Neural progenitor cell (in vitro differentiated cells): ENCODE measurements at places on chromosomes 7 and 10. TPM values are rescaled to one million over a fixed set of nuclear protein-coding genes. Genes with fewer than 3 reads are reported as not detected.
A peak's percentile ranks its signal among the peaks of the same experiment; 100 is the strongest.

GRCh38 chr10:51878695-51879094, 179.3 kb upstream of the CSTF2T start:
- DNase-seq = no peak

DNA sequence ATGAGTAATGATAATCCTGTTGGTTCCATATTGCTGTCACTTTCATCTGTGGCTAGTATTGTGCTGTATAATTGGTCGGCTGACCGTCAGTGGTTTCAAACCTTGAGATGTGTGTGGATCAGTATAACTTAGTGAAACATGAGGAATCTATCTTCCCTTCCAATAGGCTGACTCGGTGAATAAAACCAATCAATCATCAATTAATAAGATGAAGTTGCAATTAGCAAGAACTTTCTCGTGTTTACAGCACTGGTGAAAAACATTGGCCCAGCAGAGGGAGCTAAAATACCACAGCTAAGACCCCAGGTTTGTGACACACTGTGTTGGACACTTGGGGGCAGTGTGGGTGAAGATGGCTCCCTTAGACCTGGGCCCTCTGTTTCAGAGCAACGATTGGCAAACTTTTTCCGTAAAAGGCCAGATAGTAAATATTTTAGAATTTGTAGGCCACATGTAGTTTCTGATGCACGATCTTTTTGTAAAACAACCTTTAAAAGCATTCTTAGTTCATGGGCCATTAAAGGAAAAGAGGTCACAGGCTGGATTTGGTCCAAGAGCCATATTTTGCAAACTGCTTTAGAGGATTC, 47.8 kb downstream of the STRA8 start:
- DNase-seq = peak; percentile 92

DNA sequence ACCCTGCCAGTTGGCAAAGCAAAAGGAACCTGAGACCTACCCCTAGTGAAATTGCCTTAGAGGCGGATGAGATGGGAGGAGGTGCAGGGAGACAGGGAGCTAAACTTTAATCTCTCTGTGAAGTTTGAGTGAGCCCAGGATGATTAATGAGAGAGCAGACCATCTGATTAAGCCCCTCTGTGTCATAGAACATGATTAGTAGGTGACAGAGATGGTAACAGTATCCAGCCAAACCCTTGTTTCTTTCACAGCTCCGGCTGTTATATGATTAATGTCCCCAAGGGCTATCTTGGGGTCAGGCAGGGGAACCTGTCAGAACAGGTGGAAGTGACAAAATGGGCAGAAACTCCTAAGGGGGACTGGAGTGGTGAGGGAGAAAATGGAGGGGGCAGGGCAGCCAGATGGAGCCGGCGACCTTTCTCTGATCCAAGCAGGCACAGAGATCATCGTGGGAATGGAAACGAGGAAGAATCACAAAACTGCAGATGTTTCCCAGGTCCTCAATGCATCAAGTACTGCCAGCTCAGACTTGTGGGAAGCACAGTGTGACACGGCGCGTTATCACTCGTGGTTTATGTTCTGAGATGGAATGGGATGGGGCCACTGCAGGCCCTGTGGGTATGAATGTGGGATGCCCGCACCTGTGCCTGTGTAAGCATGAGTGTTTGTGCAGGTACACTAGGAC, 684.2 kb downstream of the LRMDA start:
- DNase-seq = no peak

DNA sequence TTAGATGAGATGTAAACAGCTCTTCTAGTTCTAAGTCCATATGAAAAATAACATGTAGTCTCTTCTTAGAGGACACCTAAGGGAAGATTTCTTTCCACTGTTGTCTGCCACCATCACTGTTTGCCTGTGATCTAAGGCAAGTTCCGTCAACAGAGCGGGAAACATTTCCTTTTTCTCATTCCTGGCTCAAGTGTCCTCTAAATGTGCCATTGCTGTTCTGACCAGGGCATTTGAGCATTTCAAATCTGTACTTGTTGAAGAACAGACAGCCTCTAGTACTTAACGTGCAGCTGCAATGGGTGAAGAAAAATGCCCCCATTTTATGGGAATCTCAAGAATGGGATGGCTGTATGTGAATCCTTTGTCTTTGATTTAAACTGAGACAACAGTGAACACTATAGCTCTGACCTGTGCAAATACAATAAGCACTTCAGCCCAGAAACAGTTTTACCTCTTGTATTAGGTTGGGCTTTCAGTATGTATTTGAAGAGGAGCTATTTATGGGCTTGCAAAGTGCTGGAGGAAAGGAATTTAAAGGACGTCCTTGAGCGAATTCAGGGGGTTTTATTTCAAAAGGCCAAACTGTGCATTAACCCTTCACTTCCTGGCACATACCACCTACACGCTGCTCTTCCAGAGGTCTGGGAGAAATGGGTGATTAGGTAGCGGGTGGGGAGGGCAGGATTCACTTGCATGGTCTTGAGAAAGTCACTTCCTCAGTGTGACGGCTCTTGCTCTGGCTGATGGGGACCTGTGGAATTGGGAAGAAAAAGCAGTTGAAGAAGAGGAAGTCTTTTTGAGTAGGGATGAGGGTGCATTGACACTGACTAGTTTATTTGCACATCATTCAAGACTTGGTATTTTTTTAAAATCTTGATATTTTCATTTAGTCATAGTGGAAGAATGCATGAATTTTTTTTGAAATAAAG, 66.1 kb downstream of the THNSL1 start:
- DNase-seq = no peak

Gene FFAR4
- total RNA-seq = 0.04 and 0.06 TPM in 2 replicates

- DNase-seq = no peak
Measured at GRCh38 chr10:34526186-34526585, 288.9 kb downstream of the PARD3 start.

Gene KLF14
- total RNA-seq = not detected in 2 replicates

- DNase-seq = no peak
Measured at GRCh38 chr7:119664601-119665000, 608.4 kb upstream of the KCND2 start.

Gene ADAM22
- total RNA-seq = 10.7 and 13.7 TPM in 2 replicates

Gene CALCR
- 0.22 TPM in 1 of 2 replicates, not detected in the other for total RNA-seq

DNA sequence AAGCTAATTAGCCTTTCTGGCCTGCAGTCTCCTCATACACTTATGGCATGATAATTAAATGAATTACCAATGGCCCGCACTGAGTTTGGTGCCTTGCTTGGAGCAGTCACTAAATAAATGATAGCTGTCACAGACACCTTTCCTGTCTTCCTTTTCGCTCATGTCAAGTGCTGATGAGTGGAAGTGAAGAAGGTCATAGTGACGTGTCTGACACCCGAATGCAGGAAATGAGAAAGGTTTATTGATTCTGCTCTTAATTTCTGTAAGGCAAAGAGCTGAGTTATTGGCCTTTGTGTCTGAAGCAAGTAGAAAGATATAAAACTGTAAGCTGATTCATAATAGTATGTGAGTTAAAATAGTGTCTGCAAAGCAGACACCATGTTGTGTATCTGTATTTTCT, 13.2 kb upstream of the ESYT2 start:
- no peak for DNase-seq

- DNase-seq = no peak
Measured at GRCh38 chr7:158606129-158606528, 18.5 kb upstream of the PTPRN2 start.

Gene PNLIPRP3
- not detected in 2 replicates for total RNA-seq

- DNase-seq = no peak
Measured at GRCh38 chr7:50262916-50263690, 41.4 kb upstream of the IKZF1 start.

DNA sequence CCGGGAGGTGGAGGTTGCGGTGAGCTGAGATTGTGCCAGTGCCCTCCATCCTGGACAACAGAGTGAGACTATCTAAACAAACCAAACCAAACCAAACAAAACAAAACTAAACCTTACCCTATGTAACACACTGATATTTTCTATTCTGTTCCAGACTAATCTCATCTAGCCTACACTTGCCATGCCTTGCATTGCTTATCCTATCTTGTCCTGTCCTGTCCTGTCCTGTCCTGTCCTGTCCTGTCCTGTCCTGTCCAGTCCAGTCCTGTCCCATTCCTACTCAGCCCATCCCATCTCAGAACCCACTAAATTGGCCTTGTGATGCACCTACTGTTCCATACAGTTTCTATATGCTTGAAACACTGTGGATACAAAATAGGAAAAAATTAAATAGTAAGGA, 64.7 kb upstream of the HDAC9 start:
- DNase-seq = no peak

Gene SLC35B4
- 25.9 and 32.0 TPM in 2 replicates for total RNA-seq

Gene TMEM273
- not detected in 2 replicates for total RNA-seq

- peak; percentile 62 for DNase-seq
Measured at GRCh38 chr7:141785706-141786552, 4.1 kb upstream of the TAS2R5 start.

Gene TAS2R41
- not detected in 2 replicates for total RNA-seq

DNA sequence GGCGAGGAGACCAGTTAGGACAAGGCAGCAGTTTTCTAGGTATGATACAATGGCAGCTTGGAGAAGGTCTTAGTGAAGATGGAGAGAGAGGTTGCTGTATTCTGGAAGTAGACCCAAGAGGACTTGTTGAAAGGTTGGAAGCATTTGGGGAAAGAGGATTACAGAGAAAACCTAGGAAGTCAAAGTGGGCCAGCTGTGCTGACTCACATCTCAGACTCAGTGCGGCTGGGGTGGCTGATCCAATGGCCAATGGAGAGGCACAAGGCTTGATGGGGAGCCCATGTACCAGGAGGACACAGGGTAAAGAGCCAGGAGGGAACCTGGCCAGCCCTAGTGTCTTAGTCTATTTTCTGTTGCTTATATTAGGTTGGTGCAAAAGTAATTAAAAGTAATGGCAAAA, 194.5 kb upstream of the GALNT17 start:
- no peak for DNase-seq

Gene PHYHIPL
- 0.37 and 0.52 TPM in 2 replicates for total RNA-seq

DNA sequence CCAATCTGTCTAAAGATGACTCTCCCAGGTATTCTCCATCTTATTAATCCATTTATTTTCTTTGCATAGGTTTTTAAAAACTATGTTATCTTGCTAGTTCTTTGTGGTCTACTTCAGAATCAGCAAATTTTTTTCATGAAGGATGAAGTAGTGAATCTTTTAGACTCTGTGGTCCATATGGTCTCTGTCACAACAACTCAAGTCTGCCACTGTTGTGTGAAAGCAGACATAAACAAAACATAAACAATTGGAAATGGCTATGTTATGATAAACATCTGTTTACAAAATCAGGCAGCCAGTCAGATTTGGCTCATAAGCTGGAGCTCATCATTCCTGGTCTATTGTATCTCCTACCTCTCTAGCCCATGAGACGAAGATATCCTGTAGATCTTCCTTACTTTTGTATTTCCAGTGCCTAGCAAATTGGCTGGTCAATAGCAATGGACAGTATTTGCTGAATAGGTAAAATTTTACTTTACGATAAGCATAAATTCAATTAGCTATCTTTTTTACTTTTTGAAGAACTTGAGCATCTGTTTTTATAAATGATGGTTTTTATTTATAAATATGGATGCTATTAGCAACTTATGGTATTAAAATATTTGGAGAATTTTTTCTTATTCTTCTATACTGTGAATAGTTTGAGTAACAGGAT, 104.6 kb upstream of the SGCE start:
- DNase-seq = no peak

Gene GATA3
- 0.09 TPM in 1 of 2 replicates, not detected in the other for total RNA-seq

DNA sequence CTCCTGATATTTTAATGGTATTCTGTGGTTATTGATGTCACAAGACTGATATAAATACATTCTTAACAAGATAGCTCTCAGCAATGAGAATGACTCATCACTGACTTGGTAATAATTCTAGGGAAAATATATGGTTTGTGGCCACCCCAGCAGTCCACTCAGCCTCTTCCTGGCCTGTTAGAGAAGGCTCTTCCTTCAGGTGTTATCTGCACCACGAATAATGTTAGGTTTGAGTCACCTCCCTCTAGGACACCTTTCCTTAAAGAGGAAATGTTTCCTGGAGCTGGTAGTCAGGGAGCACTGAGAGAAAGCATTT, 163.3 kb downstream of the SVIL start:
- no peak for DNase-seq

- DNase-seq = no peak
Measured at GRCh38 chr10:94645285-94645684, 38.2 kb upstream of the CYP2C18 start.

Gene PRLHR
- not detected in 2 replicates for total RNA-seq

- DNase-seq = no peak
Measured at GRCh38 chr7:114740095-114740494, 181.8 kb upstream of the MDFIC start.

- DNase-seq = no peak
Measured at GRCh38 chr7:5248201-5248885, 34.4 kb upstream of the SLC29A4 start.

Gene RTKN2
- total RNA-seq = 39.1 and 65.9 TPM in 2 replicates

DNA sequence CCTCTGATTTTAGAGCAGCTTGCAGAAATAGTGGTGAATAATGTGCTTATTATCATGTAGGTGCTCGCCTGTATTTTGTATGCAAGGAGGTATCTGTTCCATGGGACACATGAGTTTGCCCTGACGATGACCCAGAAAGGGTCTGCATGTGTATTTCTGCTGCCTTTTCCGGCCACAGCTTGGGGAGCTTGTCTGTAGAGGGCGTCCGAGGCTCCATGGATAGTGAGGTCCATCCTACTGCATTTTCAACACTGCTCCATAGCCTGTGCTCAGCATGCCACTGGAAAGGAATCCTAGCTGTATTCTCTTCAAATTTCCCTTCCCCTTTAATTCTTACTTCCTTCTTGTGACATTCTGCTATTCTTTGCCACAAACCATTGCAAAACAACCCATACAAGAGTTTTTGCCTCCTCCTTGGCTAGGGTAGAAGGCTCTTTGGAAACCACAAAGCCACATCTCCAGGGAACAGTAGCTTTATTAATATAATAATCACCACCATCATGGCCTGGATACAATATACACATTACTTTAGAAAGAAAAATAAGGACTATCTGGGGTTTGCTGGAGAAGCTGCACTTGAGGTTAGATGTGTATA, 127.7 kb downstream of the DYNC1I1 start:
- peak; percentile 48 for DNase-seq

DNA sequence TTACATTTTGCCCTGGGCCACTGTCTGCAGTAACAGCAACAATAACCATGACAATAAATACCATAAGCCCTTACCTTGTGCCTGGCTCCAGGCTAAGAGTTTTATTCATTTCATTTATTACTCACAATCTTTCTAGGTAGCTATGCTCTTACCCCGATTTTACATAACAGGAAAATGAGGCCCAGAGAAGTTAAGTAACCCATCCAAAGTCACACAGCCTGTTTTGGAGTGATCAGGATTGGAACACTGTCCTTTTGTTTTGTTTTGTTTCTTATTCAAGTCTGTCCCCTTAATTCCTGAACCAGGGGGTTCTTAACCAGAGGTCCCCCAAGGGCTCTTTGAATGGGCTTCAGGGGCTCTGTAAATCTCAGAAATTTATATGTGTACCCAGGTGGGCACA, 4.2 kb upstream of the LBX1 start:
- no peak for DNase-seq

DNA sequence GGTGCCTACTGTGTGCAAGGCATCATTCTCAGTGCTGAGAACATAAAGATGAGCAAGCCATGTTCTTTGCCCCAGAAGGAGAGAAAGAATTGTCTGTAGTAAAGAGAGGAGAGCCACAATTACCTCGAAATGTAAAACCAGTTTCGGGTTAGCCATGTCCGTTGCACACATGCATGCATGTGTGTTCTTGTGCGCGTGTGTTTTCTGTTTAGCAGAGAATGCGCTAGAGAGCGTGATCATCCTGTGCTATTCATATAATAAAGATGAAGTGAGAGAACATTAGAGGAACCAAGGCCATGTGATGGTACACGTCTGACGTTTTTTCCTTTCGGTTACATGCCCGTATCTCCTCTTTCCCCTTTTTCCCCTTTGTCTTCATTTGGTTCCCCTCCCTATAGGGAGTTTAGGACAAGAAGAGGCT, 158.2 kb downstream of the CELF2 start:
- DNase-seq = no peak

GRCh38 chr10:5195727-5196374, 786 bp upstream of the AKR1C4 start:
- no peak for DNase-seq
